ENCODE measurements at places on chromosomes 6 and 20. TPM values are rescaled to one million over a fixed set of nuclear protein-coding genes. Genes with fewer than 3 reads are reported as not detected.

SERPINB6 gene
- total RNA-seq = 186 TPM

COL11A2 gene
- 127 TPM for total RNA-seq

IL17F gene
- total RNA-seq = not detected

DUSP15 gene
- total RNA-seq = 2.1 TPM

- DNase-seq = no peak
- H3K4me3 ChIP-seq = no peak overlapping the region
- H3K27me3 ChIP-seq = peaks cover 2% of the 10 kb centered on the region
- no peaks in the 10 kb centered on the region for H3K36me3 ChIP-seq
- H3K4me1 ChIP-seq = no peaks in the 10 kb centered on the region
- H3K27ac ChIP-seq = no peak overlapping the region
Observed at GRCh38 chr20:21020659-21021471, 85.3 kb downstream of the LINC00237 start.

DNA sequence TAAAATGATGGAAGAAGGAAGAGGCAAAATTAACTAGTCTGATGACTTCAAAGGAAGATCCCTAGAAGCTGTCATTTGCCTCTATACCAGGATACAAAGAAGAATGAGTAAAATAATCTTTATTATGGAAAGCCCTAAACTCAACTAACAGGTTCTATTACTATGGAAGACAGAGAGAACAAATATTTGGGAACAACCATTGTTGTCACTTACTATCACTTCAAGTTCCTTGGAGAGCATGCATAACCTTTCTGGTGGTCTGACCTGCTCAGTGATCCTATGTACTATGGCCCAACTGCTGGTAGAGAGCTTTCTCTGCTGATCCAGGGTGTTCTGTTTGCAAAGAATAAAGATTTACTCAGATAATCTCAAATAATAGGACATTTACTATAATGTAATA, 62.8 kb upstream of the TASP1 start:
- H3K4me3 ChIP-seq = no peak overlapping the region
- H3K4me1 ChIP-seq = no peaks in the 10 kb centered on the region
- no peaks in the 10 kb centered on the region for H3K27me3 ChIP-seq
- H3K36me3 ChIP-seq = no peaks in the 10 kb centered on the region
- DNase-seq = no peak

DNA sequence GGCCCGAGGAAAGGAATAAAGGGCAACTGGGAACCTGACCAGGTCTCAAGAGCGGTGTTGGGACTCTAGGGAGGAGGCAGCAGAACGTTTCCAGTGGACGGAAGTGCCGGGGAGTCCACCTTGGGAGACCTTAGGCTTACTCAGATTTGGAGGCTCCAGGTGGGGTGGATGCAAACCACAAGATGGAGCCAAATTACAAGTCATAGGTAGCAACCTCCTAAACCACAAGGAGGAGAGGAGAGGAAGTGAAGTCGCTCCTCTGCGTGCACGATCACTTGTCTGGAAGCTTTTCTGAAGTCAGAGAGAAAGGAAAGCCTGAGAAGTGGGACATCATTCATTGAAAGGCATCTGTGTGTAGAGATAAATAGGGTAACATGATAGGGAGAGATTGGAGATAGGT, 9.3 kb downstream of the HLA-DOA start:
- H3K4me3 ChIP-seq = no peak overlapping the region
- peaks cover 5% of the 10 kb centered on the region for H3K4me1 ChIP-seq
- DNase-seq = peak; percentile 38
- H3K36me3 ChIP-seq = no peaks in the 10 kb centered on the region

GRCh38 chr6:26296857-26297648, 67.9 kb upstream of the BTN3A2 start:
- peaks cover 17% of the 10 kb centered on the region for H3K4me1 ChIP-seq
- peaks cover 2% of the 10 kb centered on the region for H3K27me3 ChIP-seq
- DNase-seq = no peak
- no peak overlapping the region for H3K27ac ChIP-seq
- H3K36me3 ChIP-seq = no peaks in the 10 kb centered on the region

DNA sequence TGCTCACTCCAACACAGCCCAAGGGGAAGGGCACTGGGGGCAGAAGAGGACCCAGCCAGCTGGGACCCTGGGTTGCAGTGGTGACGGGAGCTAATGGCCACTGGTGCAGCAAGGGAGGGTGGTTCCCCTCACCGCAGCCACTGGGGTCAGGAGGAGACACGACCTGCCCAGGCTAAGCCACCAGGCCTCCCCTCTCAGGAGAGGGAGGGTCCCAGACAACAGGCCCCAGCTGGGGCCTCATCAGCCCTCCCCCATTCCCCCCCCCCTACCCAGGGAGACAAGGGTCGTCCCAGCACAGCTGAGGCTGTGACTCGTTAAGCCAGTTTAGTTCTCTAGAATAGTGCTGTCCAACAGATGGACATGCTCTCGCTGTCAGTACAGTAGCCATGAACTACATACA, 17.3 kb upstream of the MATN4 start:
- peaks cover 5% of the 10 kb centered on the region for H3K4me1 ChIP-seq
- peaks cover 3% of the 10 kb centered on the region for H3K27me3 ChIP-seq
- no peaks in the 10 kb centered on the region for H3K36me3 ChIP-seq
- no peak overlapping the region for H3K4me3 ChIP-seq
- DNase-seq = no peak

GRCh38 chr6:167791780-167792478, 34.8 kb upstream of the AFDN start:
- H3K27me3 ChIP-seq = peaks cover 4% of the 10 kb centered on the region
- no peak overlapping the region for H3K4me3 ChIP-seq
- DNase-seq = no peak

GRCh38 chr6:71478834-71479541, 190.4 kb downstream of the OGFRL1 start:
- no peaks in the 10 kb centered on the region for H3K36me3 ChIP-seq
- H3K27ac ChIP-seq = peak overlapping the region; percentile 100
- DNase-seq = peak; percentile 11
- H3K4me1 ChIP-seq = peaks cover 50% of the 10 kb centered on the region
- H3K4me3 ChIP-seq = peak overlapping the region; percentile 26

DNA sequence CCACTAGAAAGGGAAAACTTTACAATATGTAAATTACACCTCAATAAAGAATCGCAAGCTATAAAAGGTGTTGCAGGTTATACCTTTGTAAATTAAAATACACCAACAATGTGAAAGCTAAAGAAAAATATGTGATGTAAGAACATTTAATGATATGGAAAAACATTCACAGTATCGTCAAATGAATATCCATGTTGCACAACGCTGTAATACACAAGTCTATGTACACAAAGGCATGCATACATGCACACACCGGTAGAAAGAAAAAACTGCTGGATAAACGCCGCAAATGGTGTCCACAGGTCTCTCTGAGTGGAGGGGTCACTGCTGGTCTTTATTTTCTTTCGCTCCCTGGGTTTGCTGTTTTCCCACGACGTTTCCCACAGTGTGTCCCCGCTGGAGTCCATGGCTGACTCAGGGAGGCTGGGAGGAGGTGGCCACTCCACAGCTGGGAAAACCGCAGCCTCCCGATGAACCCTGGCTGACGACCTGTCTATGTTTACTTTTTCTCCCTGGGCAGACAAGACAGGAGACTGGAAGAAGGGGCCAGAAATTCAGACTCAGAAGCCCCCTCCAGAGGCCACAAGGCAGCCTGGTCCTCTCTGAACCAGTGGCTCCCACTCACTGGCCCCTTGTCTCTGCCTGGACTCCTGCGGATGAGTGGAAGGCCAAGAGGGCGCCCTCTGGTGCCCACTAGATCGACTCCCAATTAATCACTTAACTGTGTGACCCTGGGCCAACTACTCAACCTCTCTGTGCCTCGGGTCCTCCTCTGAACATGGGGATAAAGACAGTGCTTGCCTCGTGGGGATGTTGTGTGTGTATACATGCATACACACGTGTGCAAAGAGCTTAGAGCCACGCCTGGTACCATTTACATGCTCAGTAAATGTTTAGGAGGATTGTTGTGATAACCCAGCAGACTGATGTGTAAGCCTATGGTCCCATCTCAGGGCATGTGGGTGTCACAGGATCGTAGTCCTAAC, 12.8 kb upstream of the BPI start:
- H3K4me3 ChIP-seq = no peak overlapping the region
- H3K36me3 ChIP-seq = peaks cover 4% of the 10 kb centered on the region
- peaks cover 2% of the 10 kb centered on the region for H3K27me3 ChIP-seq

- DNase-seq = no peak
- no peak overlapping the region for H3K27ac ChIP-seq
- peaks cover 42% of the 10 kb centered on the region for H3K4me1 ChIP-seq
- peaks cover 14% of the 10 kb centered on the region for H3K27me3 ChIP-seq
- no peak overlapping the region for H3K4me3 ChIP-seq
Observed at GRCh38 chr20:53872561-53873229, 197.7 kb downstream of the BCAS1 start.

GRCh38 chr6:63434943-63435342, 115.2 kb upstream of the LGSN start:
- H3K4me3 ChIP-seq = no peak overlapping the region
- H3K4me1 ChIP-seq = peaks cover 5% of the 10 kb centered on the region
- H3K27ac ChIP-seq = no peak overlapping the region

- H3K27me3 ChIP-seq = no peaks in the 10 kb centered on the region
- H3K4me3 ChIP-seq = no peak overlapping the region
- H3K36me3 ChIP-seq = no peaks in the 10 kb centered on the region
- no peaks in the 10 kb centered on the region for H3K4me1 ChIP-seq
- no peak for DNase-seq
- no peak overlapping the region for H3K27ac ChIP-seq
Observed at GRCh38 chr6:69987550-69987949, 121.2 kb downstream of the COL19A1 start.

GRCh38 chr6:165732696-165733488, 69.9 kb upstream of the PDE10A start:
- DNase-seq = no peak
- H3K4me1 ChIP-seq = no peaks in the 10 kb centered on the region
- no peak overlapping the region for H3K27ac ChIP-seq
- H3K4me3 ChIP-seq = no peak overlapping the region
- peaks cover 3% of the 10 kb centered on the region for H3K36me3 ChIP-seq
- H3K27me3 ChIP-seq = peaks cover 2% of the 10 kb centered on the region

DNA sequence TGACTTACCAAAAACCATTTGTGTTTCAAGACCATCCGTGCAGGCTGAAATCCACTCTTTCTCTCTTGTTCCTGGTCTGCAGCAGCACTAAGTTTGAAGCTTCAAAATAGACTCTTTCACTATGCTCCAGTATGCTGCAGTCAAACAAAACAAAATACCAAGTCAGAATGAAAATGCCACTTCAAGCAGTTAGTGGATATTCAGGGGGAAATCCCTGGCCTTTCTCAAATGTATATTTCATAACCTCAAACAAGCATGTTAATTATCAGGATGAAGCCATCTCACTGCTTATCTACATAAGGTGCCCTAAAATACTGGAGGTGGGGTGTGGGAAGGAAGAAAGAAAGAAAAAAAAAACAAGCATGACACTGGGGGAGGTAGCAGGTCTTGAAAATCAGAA, 103.5 kb downstream of the ATXN1 start:
- no peak overlapping the region for H3K4me3 ChIP-seq
- no peaks in the 10 kb centered on the region for H3K36me3 ChIP-seq
- DNase-seq = no peak
- no peak overlapping the region for H3K27ac ChIP-seq

DNA sequence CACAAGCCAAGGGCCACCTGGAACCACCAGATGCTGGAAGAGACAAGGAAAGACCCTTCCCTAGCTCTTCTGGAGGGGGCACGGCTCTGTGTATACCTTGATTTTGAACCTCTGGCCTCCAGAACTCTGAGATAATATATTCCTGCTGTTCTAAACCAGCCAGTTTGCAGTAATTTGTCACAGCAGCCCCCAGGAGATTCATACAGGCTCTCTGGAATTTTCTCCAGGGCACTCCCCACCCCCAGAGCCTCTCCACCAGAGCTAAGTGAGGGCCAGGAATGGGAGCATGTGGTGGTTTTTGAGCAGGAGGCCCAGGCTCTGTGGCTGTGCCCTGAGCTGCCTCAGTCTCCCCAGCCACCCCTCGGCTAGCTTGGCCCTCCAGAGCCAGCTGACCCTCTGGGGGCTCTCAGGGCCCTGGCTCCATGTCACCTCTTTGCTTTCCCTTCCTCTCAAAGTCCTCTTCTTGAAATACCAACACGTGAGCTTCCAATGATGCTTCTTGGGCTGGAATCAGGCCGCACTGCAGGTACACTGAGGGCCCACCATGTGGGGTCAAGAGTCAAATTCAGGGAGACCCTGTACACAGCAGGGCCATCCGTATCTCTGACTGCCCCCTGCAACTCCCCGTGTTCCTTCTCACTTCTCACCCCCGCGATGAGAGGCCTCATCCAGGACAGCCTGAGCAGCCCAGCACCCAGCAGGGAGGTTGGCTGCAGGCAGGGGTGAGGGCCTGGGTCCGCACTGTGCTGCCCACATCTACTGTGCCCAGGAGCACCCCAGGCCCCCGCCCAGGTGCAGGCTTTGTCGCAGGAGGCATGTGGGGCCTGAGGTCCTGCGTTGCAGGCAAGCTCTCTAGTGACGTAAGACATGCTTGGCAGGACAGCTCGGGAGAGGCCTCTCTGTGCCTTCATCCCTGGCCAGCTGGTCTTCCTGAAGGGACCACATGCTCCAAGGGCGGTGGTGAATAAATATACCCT, 155.5 kb downstream of the ANKRD60 start:
- H3K4me1 ChIP-seq = peaks cover 39% of the 10 kb centered on the region
- H3K27ac ChIP-seq = peak overlapping the region; percentile 84
- DNase-seq = no peak
- H3K27me3 ChIP-seq = peaks cover 15% of the 10 kb centered on the region

GRCh38 chr20:19593762-19594161, 164.3 kb upstream of the RIN2 start:
- no peak overlapping the region for H3K4me3 ChIP-seq
- peaks cover 6% of the 10 kb centered on the region for H3K4me1 ChIP-seq

- H3K36me3 ChIP-seq = no peaks in the 10 kb centered on the region
- no peak for DNase-seq
- peaks cover 3% of the 10 kb centered on the region for H3K27me3 ChIP-seq
Observed at GRCh38 chr6:25170640-25171039, 108.5 kb upstream of the CARMIL1 start.

- H3K27ac ChIP-seq = no peak overlapping the region
- peaks cover 19% of the 10 kb centered on the region for H3K4me1 ChIP-seq
- H3K4me3 ChIP-seq = no peak overlapping the region
- DNase-seq = no peak
Observed at GRCh38 chr6:168081858-168082546, 3.0 kb upstream of the FRMD1 start.

DNA sequence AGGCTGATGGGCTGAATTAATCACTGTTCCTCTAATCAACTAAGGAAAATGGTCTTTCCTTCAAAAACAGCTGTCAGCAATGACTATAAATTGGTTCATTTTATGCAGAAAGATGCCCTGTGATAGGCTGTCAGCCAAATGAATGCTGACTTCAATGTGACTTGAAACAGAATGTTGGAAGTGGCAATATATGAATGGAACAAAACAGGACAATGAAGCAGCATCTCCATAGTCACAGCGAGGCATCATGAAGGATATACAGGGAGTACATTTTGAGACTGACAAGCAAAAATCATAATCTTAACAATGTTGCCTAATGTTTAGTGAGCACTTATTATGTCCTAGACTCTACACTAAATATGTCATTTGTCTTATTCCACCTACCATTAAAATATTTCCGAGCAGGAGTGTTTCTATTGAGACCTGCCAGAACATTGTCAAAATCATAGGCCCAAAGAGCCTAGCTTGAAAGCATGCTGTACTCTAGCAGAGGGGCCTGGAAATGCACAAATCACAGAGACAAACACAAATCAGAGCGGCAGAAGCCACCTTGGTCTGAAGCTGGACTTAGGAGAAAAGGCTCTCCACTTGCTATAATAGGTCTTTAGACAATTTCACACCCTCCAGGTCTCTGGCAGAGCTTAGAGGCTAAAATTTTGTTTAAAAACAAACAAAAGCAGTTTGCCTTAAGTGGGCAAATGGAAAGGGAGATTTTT, 63.3 kb downstream of the FAM50B start:
- H3K4me1 ChIP-seq = peaks cover 23% of the 10 kb centered on the region
- no peaks in the 10 kb centered on the region for H3K27me3 ChIP-seq
- peaks cover 6% of the 10 kb centered on the region for H3K36me3 ChIP-seq
